ENCODE measurements at places on chromosomes 4 and X.

GRCh38 chr4:90124276-90124675 is 2.9 kb upstream of the CCSER1 start:
- no peak for DNase-seq

GRCh38 chrX:40326186-40326965 is 228.6 kb upstream of the BCOR start:
- no peak for DNase-seq

DNA sequence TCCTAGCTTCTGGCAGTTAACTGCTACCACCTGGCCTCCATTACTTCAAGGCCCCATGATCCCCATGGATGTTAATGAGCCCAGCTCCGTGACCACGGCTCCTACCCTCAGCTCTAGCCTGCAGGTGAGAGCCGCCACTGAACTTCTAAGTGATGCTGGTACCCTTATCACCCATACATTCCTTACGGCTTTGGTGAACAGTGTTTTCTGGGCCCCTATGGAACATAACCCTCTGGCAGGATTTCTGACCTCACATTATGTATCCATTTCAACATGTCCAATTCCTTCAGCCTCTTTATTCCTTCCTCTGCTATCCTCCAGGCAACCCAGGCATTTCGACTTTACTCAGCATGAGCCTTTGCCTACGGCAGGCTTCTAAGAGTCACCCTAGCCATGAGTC is 24.6 kb downstream of the PAGE4 start:
- DNase-seq = no peak

GRCh38 chr4:106583567-106583966 is 215.0 kb upstream of the GIMD1 start:
- DNase-seq = no peak

GRCh38 chr4:187183346-187183745 is 459.7 kb upstream of the FAT1 start:
- no peak for DNase-seq

DNA sequence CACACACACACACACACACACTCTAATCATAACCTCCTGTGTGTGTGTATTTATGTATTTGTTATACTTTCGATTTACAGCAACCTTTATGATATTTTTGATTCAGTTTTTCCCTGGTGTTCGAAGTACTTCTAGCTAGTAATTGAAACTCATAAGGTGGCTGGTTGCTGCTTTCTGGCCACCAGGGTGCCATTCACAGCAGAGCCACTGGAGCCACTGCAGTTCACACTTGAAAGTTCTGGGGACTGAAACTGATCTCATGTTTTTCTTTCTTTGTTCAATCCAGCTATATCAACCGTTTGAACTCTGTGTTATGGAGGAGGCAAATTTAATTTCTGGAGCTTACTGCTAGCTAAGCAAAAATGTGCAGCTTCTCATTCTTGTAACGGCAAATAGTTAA is 419.4 kb downstream of the ADGRL3 start:
- DNase-seq = no peak

GRCh38 chr4:100657187-100657586 is 139.4 kb upstream of the EMCN start:
- no peak for DNase-seq

- DNase-seq = no peak
These were observed 41.8 kb downstream of the UGT2B28 start for GRCh38 chr4:69322055-69322454.

- DNase-seq = no peak
These were observed 130.1 kb upstream of the SH3RF1 start for GRCh38 chr4:169400832-169401231.

DNA sequence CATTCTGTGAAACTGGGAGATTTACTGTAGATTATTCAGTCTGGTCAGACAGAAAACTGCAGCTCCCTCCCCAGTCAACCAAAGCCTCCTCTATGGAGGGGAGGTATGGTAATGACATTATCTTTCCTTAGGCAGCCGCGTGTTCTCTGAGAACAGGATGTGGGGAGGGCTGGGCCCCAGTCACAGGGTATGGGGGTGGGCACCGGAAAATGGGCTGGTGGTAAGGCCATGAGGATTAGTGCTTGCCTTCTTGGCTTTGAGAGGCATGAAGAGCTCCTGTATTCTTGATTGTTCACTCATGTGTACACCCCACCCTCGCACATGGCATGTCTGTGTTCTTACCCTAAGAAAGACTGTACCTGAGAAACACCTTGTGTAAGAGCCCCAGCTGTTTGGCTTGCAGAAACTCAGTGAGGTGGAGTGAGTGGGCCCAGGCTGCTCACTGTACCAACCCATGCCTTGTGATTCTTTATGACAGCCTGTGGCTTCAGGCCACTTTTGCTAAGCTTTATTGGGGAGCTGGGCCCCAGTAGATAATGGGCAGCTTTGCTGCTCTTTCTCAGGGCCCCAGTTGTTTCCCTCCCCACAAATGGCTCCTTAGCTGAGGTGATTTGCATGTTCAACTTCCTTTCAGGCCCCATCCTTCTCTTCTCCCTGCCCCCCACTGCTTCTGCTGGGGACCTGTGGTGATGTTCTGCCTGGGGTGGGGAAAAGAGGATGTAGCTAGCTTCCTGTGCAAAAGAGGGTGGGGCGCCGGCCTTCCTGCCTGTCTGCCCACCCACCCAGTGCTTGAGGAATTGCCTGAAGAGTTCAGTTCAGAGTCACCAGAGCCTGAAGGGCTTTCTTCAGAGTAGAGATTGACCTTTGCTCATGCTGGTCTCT is 30.7 kb downstream of the MSN start:
- DNase-seq = no peak

DNA sequence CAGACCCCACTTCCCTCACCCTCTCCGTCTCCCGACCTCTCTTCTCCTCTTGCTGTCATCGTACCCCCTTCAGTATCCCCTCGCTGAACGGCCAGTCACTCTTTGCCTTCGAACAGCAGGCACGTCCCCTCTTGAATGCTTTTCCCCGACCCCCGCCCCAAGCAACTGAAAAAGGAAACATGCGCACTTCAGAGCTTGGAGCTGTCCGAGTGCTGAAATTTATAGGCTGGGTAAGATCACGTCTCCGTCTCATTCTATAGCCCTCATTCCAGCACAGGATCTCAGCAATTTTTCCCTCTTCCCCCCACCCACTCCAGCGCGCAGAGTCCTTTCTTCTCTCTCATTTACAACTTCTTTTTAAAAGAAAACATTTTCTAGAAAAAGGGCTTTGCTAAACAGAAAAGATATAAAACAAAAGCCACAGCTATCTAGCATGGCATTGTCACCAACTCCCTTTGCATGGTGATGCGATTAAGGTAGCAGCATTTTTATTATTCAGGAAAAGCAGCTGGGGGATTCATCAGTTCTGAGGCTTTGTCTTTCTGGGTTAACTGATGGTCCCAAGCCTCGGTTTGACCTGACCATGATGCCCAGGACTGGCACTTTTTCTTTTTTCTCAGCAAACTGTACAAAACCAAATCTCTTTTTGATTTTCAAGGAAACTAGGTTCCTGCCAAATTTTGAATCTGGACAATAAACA is at the start of gene GLRA2:
Gene GLRA2, plus strand, starts transcription at position 247 of the 700 bp plus-strand sequence. CDS start 522 bp downstream, outside the sequence.
- no peak for DNase-seq

- DNase-seq = no peak
These were observed 204.6 kb downstream of the SCFD2 start for GRCh38 chr4:53161051-53161786.
